ENCODE measurements at places on chromosomes 13 and 19. TPM values are rescaled to one million over a fixed set of nuclear protein-coding genes. Genes with fewer than 3 reads are reported as not detected.
A peak's percentile ranks its signal among the peaks of the same experiment; 100 is the strongest.

DNA sequence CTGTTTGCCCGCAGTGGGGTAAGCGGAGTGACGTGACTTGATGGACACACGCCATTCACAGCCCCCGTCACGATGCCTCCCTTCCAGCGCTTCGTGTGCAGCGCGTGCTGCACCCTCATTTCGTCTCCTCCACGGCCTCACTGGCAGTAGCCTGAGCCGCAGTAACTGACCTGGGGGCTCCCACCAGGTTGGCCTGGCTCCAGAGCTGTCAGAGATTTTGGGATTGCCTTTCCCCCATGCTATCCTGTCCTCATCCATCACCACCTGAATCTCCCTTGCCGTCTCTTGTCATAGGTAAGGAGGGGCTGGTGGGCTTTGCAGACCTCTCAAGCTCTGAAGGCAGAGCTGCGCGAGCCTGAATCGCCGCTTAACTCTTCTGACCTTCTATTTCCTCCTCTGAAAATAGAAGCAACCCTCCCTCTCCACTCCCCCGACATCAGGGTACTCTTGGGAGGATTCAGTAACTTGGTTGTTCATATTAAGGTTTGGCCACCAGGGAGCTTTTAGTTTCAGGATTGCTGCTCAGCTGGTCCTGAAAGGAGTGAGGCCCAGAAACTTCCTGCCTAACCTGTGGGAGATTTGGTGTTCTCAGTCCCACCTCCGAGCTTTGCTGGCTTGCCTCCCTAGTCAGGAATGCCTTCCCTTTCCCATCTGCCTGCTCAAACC lies 27.9 kb downstream of the SIGLEC5 start:
- H3K27ac ChIP-seq = no peak overlapping the region
- no peaks in the 10 kb centered on the region for H3K4me1 ChIP-seq
- H3K27me3 ChIP-seq = peaks cover 2% of the 10 kb centered on the region
- DNase-seq = no peak

Gene SHISA7
- not detected for total RNA-seq

GRCh38 chr13:23007426-23007825 lies 173.4 kb upstream of the SGCG start:
- H3K27me3 ChIP-seq = no peaks in the 10 kb centered on the region
- no peak for DNase-seq
- no peaks in the 10 kb centered on the region for H3K4me1 ChIP-seq
- H3K36me3 ChIP-seq = no peaks in the 10 kb centered on the region
- no peak overlapping the region for H3K4me3 ChIP-seq
- no peak overlapping the region for H3K27ac ChIP-seq

GRCh38 chr13:80547341-80547740 lies 206.4 kb upstream of the SPRY2 start:
- no peaks in the 10 kb centered on the region for H3K27me3 ChIP-seq
- no peak overlapping the region for H3K27ac ChIP-seq
- no peaks in the 10 kb centered on the region for H3K36me3 ChIP-seq
- H3K4me3 ChIP-seq = no peak overlapping the region

- no peaks in the 10 kb centered on the region for H3K27me3 ChIP-seq
- H3K4me1 ChIP-seq = peaks cover 88% of the 10 kb centered on the region
- peak; percentile 88 for DNase-seq
- H3K36me3 ChIP-seq = no peaks in the 10 kb centered on the region
- H3K27ac ChIP-seq = peak overlapping the region; percentile 9
- H3K4me3 ChIP-seq = peak overlapping the region; percentile 17
Observed at GRCh38 chr19:13051557-13052165, 51.0 kb downstream of the LYL1 start.

Gene NLRP8
- not detected for total RNA-seq

DNA sequence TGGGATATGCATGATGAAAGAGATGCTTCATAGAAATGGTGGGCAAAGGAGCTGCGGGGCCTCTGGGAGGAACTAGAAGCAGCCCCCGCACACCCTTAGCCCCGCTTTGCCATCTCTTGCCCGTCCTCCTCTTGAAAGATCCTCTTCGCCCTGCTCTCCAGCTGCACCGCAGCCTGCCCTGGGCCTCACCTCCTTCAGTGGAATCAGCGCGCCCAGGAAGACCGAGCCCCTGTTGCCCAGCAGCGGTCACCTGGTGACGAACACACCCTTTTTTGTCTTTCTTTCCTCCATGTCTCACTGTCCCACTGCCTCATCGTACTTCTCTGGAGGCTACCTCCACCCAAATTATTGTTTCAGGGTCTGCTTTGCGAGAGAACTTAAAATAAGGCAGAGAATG lies 807.6 kb downstream of the UQCRFS1 start:
- H3K27ac ChIP-seq = no peak overlapping the region
- H3K36me3 ChIP-seq = no peaks in the 10 kb centered on the region

DNA sequence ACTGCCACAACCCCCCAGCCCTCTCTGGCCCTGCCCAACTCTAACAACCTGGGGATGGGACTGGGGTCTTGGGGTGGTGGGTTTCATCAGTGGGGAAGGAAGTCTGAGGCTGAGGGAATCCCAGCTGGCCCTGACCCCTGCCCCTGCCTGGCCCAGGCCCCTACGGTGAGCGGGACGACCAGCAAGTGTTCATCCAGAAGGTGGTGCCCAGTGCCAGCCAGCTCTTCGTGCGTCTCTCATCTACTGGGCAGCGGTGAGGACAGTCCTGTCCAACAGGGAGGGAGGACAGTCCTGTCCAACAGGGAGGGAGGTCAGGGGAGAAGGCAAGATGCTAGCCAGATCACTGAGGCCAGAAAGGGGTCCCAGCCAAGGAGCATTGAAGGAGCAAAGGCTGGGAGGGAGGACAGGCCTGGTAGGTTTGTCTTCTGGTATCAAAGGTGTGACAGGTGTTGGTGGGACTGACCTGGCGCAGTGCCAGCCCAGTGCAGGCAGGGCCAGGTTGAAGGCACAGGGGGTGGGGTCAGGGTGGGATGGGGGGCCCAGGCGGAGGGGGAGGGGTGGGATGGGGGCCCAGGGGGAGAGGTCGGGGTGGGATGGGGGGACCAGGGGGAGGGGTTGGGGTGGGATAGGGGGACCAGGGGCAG lies 12.1 kb upstream of the LTBP4 start:
- no peak overlapping the region for H3K27ac ChIP-seq
- H3K4me3 ChIP-seq = no peak overlapping the region
- peaks cover 59% of the 10 kb centered on the region for H3K36me3 ChIP-seq
- H3K27me3 ChIP-seq = no peaks in the 10 kb centered on the region

Gene FFAR3
- not detected for total RNA-seq

GRCh38 chr19:1767464-1767933 lies 14.2 kb downstream of the ONECUT3 start:
- peak; percentile 51 for DNase-seq
- peaks cover 6% of the 10 kb centered on the region for H3K4me1 ChIP-seq
- H3K27ac ChIP-seq = no peak overlapping the region
- no peaks in the 10 kb centered on the region for H3K36me3 ChIP-seq
- H3K4me3 ChIP-seq = no peak overlapping the region

Measured in stomach (tissue), 19 donors.